ENCODE measurements at places on chromosomes 7 and 10.
A peak's percentile ranks its signal among the peaks of the same experiment; 100 is the strongest.

GRCh38 chr7:55178863-55179773 lies 160.3 kb downstream of the EGFR start:
- no peak for DNase-seq

GRCh38 chr10:110391541-110391940 lies 86.8 kb upstream of the SMNDC1 start:
- no peak for DNase-seq

DNA sequence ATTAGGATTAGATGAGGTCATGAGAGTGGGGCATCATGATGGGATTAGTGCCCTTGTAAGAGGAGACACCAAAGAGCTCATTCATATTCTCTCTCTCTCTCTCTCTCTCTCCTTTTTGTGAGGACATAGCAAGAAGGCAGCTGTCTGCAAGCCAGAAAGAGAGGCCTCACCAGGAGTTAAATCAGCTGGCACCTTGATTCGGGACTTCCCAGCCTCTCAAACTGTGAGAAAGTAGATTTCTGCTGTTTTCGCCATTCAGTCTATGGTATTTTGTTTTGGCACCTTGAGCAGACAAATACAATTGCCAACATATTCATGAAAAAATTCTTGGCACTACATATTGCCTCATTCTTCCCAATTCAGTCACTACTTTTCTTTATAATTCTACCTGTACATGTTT lies 20.6 kb upstream of the ATAD1 start:
- DNase-seq = no peak

GRCh38 chr10:88831709-88832108 lies 19.9 kb downstream of the ANKRD22 start:
- no peak for DNase-seq

DNA sequence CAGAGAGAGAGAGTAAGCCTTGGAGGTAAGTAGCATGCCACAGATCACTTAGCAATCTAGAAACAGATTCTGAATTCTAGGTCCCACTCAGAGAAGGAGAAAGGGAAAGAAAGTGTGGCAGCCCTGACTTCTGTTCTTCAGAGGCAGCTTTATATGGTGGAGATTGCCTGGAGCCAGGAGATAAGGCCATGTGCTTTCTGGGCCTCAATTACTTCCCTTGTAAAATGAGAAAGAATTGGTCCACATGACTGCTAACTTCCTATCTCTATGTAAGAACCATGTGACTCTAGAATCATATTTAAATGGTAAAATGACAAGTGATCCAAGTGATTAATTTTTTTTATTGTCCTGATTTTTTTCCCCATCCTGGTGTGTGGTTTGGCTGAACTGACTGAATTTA lies 64.1 kb downstream of the HHEX start:
- peak; percentile 14 for DNase-seq

DNA sequence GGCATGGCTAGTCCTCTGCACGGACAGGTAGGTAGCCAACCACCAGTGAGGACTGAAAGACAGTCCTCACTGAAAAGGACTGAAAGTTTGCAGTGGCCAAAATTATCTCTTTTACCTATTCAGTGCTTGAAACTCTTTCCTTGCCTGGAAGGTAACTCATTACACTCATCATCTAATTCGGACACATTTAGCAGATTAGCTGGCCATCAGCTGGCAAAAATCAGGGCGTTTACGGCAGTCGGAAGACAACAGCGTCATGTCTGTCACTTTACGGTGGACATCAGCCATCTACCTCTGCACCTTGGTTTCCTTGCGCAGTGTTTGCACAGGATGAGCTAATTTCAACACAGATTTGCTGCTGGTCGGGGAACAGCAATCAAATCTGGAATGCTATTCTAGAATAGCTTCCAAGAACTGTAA lies 740 bp downstream of the ANXA7 start:
- peak; percentile 78 for DNase-seq

DNA sequence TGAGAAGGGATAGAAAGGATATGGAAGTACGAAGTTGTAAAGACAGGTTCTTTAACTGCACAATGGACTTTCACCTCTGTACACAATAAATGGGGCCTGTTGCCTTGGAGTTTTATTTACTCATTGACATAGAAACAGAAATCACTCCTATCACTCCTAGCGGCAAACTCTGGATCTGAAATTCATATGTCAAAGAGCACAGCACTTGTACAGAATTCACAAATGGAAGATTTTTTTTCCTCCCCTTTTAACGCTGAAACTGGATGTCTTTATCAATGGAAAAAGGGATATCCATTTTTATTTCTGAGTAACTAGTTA lies 18.2 kb downstream of the NT5C3A start:
- DNase-seq = no peak

GRCh38 chr7:10355816-10356215 lies 617.9 kb upstream of the PHF14 start:
- no peak for DNase-seq

GRCh38 chr7:120276720-120277119 lies 3.7 kb downstream of the KCND2 start:
- DNase-seq = no peak

DNA sequence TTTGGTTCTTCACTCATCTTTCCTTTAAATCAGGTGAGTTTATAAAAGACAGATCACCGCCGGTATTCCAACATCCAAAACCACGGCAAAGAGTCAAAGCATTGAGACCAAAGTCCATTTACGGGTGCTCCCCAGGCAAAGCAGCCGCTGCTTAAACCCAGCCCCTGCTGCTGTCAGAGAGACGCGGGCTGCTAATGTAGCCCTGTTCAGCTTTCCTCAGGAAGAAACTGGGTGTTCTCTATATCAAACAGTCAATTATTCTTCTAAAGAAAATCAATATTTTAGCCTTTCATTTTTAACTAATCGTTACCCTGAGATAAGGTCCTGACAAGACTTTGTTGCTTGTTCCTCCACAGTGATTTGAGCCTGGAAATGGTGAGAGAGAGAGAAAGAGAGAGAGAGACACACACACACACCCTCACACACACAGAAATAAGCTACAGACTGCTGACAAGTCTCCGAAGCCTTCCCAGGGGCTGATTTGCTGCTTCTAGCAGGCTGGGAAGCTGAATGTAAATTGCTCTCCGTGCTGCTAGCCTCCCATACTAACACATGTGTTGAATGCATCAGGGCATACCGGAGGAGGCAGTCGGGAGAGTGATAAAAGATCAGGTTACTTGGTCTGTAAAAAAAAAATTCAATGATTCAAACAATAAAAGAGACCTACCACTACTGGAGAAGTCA lies 183.0 kb upstream of the ANK3 start:
- no peak for DNase-seq

DNA sequence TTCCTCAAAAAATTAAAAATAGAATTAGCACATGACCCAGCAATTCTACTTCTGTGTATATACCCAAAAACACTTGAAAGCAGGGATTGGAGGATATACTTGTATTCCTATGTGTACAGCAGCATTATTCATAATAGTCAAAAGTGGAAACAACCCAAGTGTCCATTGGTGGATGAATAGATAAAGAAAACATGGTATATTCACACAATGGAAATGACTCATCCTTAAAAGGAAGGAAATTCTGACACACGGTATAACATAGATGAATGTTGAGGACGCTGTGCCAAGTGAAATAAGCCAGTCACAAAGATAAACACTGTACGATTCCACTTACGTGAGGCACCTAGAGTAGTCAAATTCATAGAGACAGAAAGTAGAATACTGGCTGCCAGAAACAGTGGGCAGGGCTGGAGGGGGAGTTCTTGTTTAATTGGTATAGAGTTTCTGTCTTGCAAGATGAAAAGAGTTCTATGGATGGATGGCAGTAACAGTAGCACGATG lies 26.6 kb upstream of the KAT6B start:
- no peak for DNase-seq

DNA sequence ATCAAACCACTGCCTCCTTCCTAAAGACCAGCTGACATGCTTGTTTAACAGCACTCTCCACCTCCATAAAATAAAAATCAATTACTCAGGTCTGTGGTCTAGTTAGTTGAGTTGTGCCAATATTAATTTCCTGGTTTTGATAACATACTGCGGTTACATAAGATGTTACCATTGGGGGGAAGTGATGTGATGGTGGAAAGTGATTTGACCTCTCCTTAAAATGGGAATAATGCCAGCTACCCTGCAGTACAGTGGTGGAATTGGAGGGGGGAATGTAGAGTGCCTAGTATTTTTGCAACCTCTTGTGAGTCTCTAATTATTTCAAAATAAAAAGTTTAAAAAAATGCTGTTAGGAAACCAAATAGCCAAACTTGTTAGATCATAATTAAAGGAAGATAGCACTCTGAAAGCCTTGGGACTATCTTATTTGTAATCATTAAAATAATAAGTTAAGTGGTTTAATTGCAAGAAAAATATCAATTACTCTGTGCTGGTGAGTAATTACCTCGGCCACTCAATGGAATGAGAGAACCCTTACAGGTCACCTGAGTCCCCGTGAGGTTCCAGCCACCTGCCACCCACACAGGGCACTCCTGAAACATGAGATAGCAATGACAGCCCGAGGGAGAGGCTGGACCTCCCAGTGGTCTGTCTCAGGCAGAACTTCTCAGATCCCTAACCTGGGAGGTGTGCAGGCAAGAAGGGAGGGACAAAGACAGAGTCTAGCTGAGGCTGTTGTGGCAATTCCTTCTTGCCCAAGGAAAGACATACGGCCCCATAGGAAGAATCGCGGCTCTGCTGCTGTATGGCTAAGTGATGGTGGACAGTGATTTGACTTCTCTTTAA lies 94.1 kb downstream of the SH3PXD2A start:
- DNase-seq = no peak

All from K562 (cell line).